Endothelial cell (in vitro differentiated cells): ENCODE measurements at places on chromosomes 7 and 10. TPM values are rescaled to one million over a fixed set of nuclear protein-coding genes. Genes with fewer than 3 reads are reported as not detected.

DNA sequence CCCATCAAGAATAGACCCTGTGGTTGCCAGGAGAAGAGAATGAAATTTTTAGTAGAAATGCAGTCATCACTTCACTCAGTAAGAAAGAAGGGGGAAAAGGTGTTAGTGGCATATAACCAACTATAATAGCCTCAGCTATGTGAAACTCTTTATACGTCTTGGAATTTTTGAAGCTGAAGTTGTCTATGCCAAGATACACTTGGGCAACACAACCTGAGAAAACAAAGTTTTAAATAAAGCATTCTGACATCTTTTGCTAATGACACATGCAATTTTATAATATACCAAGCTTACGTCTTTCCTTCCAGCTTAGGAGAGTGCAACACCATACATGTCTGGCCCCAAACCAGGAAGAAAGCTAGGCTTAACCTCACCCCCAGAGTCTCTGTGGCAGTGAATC, 40.8 kb upstream of the ZNF438 start:
- no peak for DNase-seq
- no peak overlapping the region for H3K4me3 ChIP-seq
- no peak overlapping the region for H3K27ac ChIP-seq
- peaks cover 4% of the 10 kb centered on the region for H3K27me3 ChIP-seq
- H3K36me3 ChIP-seq = no peaks in the 10 kb centered on the region
- peaks cover 37% of the 10 kb centered on the region for H3K4me1 ChIP-seq

- no peak overlapping the region for H3K27ac ChIP-seq
- peaks cover 22% of the 10 kb centered on the region for H3K4me1 ChIP-seq
- DNase-seq = no peak
- H3K36me3 ChIP-seq = no peaks in the 10 kb centered on the region
- no peak overlapping the region for H3K4me3 ChIP-seq
- H3K27me3 ChIP-seq = peaks cover 12% of the 10 kb centered on the region
These were observed 9.5 kb downstream of the CALML3 start for GRCh38 chr10:5534051-5534821.

DNA sequence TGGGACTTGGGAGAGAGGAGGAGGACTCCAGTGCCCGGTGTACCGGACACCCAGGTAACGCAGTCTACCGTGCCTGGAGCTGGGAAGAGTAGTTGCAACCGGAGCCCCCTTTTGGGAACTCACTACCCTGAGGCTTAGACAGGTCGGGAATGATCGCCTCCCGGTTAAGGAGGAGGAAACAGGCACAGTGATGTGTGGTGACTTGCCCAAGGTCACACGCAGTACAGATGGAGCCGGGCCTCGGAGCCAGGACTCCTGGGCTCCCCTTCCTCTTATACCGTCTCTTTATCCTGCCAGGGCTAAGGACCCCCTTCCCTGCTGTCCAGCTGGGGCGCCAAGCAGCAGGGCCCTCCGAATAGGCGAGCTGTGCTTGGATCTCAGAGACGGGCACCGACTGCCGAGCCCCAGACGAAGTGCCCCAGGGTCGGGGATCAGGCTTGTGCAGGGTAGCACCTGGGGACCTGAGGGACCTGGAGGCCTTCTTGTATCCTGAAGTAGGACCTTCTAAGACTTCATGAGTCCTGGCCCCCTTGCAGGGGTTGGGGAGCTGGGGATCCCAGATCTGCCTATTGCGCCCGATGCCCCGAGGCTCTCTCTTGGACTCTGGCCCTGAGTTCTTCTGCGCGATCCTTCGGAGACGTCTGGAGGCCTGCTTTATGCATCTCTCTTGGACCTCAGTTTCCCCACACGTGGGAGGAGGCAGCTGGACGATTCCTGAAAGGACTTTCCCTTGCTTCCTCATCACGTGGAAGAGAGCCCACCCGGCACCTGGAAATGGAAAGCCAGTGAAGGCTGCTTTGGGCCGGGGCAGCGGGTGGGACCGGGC, 767 bp upstream of the CYP26A1 start:
- no peak overlapping the region for H3K4me3 ChIP-seq
- H3K36me3 ChIP-seq = peaks cover 3% of the 10 kb centered on the region
- peaks cover 24% of the 10 kb centered on the region for H3K4me1 ChIP-seq
- H3K27ac ChIP-seq = no peak overlapping the region

GRCh38 chr7:67856046-67856445, 859.4 kb downstream of the TYW1 start:
- H3K4me3 ChIP-seq = no peak overlapping the region
- H3K36me3 ChIP-seq = peaks cover 15% of the 10 kb centered on the region
- peaks cover 8% of the 10 kb centered on the region for H3K27me3 ChIP-seq
- H3K4me1 ChIP-seq = no peaks in the 10 kb centered on the region

The TRIM50 gene
- total RNA-seq = 0.54 TPM

The SFTPA1 gene
- total RNA-seq = not detected
